Suppressor macrophage (primary cell): ENCODE measurements at places on chromosomes 1 and 21.

GRCh38 chr1:85445906-85446305, 19.1 kb downstream of the DDAH1 start:
- DNase-seq, result no peak

DNA sequence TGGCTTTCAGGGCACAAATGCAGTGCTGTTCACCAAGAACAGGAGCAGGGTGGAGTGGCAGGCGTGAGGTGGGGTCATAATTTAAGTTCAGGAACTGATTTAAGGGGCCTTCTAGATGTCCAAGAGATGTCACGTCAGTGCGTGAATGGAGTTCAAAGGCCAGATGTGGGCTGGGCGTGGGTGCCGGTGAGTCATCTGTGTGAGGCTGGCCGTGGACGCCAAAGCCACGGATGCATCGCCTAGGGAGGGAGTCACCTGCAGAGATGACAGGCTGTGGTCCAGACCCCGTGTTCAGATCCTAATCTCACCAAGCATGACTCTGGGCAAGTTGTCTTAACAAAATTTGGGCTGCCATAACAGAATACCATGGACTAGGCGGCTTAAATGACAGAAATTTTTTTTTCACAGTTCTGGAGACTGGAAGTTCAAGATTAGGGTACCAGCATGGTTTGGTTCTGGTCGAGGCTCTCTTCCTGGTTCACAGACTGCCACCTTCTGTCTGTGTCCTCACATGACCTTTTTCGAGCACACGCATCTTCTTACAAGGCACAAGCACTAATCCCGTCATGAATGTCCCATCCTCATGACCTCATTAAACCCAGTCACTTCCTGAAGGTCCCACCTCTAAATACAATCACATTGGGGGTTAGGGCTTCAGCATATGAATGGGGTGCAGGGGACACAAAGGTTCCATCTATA, 109.6 kb downstream of the PRDM2 start:
- no peak for DNase-seq

DNA sequence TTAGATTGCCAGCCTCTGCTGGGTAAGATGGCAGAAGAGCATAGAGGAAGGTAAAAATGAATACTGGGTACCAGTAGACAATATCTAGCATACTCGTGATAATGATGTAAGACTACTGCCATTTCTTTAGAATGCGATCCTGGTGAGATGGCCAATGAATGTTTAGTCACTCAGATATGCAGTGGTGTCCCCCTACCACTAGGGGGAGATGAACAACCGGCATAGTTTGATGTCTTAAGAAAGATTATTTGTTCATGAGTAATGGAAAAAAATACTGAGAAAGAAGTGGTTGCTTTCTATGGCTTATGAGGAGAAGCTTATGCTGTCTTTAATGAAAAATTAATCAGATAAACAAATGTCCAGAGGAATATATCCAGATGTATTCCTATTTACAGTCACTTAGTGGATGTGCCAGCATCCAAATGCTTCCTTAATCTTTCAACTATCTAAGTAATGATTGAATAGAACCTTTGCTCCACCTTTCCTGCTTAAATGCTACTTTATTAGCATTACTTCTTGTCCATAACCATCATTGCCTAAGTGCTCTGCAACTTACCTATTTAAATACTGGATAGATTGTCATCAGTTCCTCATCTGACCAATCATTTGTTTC, 256.6 kb downstream of the ST6GALNAC3 start:
- DNase-seq, result peak; percentile 76

GRCh38 chr1:116226017-116226416, 114.8 kb downstream of the MAB21L3 start:
- DNase-seq, result no peak

DNA sequence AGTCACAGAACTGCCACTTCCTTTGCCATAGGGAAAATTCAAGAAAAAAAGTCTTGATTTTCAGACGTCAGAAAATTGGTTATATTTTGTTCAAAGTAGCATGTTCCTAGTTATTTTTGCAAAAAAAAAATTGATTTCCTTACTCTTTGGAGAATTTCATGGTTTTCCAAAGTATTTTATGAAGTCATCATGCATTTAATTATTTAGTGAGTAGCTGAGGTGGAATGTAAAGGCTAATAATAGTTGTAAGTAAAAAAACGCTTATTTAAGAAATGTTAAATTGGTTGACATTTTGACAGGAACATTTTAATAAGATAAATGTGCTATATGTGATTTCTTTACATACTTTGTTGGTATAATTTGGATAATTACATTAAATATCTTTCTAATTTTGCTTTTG, 20.8 kb downstream of the TSEN15 start:
- DNase-seq, result no peak

DNA sequence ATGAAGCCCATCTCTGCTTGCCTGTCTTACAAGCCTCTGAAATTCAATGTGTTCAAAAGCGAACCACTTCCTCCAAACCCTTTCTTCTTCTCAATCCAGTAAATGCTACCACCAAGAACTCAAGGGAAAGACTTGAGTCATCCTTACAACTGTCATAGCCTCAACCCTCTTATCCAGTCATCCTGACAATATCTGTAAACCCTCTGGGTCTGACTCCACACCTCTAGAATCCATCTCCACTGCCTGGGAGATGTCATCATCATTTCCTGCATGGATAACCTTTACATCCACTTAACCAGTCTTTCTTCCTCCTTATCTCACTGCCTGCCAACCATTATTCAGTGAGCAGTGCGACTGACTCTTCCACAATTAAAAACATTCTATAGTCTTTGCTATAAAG, 441.1 kb downstream of the SETD4 start:
- DNase-seq, result no peak

- no peak for DNase-seq
These were observed 2.7 kb downstream of the DPT start for GRCh38 chr1:168726281-168726680.

GRCh38 chr1:234659538-234659937, 49.6 kb upstream of the IRF2BP2 start:
- peak; percentile 82 for DNase-seq
